ENCODE measurements at places on chromosomes 12 and 14.

DNA sequence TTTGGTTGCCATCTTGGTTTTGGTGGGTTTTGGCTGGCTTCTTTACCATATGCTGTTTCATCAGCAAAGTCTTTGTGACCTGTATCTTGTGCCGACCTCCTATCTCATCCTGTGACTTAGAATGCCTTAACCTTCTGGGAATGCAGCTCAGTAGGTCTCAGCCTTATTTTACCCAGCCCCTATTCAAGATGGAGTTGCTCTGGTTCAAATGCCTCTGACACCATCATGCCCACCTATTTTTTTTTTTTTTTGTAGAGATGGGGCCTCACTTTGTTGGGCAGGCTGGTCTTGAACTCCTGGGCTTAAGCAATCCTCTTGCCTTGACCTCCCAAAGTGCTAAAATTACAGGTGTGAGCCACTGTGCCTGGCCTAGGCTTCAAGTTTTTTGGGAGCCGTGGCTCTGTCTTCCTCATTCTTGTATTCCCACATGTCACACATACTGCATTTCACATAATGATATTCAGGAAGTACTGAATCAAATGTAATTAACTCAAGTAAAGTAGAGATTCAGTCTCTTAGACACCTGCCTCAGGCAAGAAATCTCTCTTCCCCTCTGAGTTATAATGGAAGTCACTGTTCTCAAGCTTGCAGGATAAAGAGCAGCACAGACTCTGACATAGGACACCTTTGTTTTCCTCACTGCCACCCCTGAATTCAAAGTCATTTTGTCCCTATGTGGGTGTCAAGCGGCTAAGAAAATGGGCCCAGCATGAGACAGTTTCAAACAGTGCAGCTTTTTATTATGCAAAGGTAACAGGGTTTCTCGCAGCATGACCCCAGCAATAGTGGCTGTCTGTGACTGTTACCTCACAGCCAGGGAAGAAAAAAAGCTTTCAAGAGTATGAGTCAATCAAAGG is 159.0 kb downstream of the PTPN11 start:
- H3K4me1 ChIP-seq, result no peaks in the 10 kb centered on the region
- no peaks in the 10 kb centered on the region for H3K36me3 ChIP-seq
- no peak overlapping the region for H3K27ac ChIP-seq
- no peak overlapping the region for H3K4me3 ChIP-seq
- no peaks in the 10 kb centered on the region for H3K27me3 ChIP-seq

GRCh38 chr12:53131844-53132243 is 28.6 kb downstream of the SOAT2 start:
- no peaks in the 10 kb centered on the region for H3K36me3 ChIP-seq
- H3K27me3 ChIP-seq, result peaks cover 5% of the 10 kb centered on the region
- DNase-seq, result no peak
- no peak overlapping the region for H3K27ac ChIP-seq
- H3K4me1 ChIP-seq, result no peaks in the 10 kb centered on the region
- H3K4me3 ChIP-seq, result no peak overlapping the region

- H3K4me1 ChIP-seq, result no peaks in the 10 kb centered on the region
- H3K36me3 ChIP-seq, result no peaks in the 10 kb centered on the region
- H3K4me3 ChIP-seq, result no peak overlapping the region
- DNase-seq, result no peak
Observed at GRCh38 chr12:94157981-94158411, 9.6 kb downstream of the PLXNC1 start.

GRCh38 chr12:132514838-132515237 is 24.9 kb downstream of the FBRSL1 start:
- H3K36me3 ChIP-seq, result no peaks in the 10 kb centered on the region
- no peak for DNase-seq
- no peaks in the 10 kb centered on the region for H3K27me3 ChIP-seq
- peaks cover 2% of the 10 kb centered on the region for H3K4me1 ChIP-seq
- H3K27ac ChIP-seq, result no peak overlapping the region

GRCh38 chr12:123891516-123892179 is 81.0 kb downstream of the CCDC92 start:
- H3K27me3 ChIP-seq, result peaks cover 6% of the 10 kb centered on the region
- DNase-seq, result no peak
- H3K4me1 ChIP-seq, result peaks cover 5% of the 10 kb centered on the region
- no peak overlapping the region for H3K4me3 ChIP-seq

All from Panc1 (cell line).